NCI-H1930 (cell line): ENCODE measurements at places on chromosomes 11 and 22.

GRCh38 chr22:23836281-23836680, 2.5 kb downstream of the DERL3 start:
- no peak for DNase-seq

- DNase-seq: no peak
Measured at GRCh38 chr11:78190374-78190773, 1.7 kb downstream of the USP35 start.

GRCh38 chr22:48729499-48730171, 1098.0 kb downstream of the BRD1 start:
- no peak for DNase-seq

DNA sequence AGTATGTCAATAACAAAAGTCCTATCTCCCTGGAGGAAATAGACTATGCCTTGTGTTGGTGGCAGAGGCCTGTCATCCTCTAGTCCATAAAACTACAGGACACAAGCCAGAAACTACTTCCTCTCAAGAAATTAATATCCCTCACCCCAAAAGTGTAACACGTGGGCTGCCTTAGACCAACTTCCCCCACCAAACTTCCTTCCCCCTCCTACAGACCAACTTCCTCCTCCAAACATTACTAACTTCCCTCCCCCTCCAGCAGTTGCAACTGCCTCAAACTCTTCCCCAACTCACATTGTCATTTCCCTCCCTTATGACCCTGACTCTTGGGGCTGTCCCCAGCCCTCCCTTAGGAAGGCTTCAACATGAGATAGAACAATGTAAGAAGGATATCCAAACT, 6.3 kb downstream of the OR52K2 start:
- DNase-seq: no peak

DNA sequence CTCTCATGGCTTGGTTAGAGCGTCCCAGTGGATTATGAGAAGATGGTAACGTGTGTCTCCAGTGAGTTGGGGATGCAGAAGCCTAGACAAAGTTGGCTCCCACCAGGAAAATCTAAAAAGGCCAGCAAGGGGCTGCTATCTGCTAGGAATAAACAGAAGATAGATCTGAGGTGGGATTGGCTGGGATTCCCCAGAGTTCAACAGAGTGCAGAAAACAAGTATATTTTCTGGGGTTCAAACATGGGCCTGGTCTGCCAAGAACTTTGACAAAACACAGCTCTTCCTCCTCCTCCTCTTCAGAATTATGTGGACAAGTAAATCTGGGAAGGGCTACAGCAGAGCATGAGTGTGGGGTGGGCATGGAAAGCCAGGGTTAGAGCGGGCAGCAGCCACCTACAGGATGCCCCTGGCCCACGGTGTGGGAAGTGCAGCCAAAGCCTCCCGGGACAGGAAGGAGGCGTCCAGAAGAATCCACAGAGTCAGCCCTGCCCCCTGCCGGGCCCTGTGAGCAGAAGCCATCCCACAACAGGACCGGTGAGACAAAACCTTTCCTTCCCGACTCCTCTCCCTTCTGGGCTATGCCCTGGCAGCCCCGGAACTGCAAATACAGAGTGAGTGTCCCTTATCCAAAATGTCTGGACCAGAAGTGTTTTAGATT, 67.1 kb downstream of the CD82 start:
- peak; percentile 12 for DNase-seq

GRCh38 chr11:71486320-71486719, 33.3 kb downstream of the NADSYN1 start:
- no peak for DNase-seq

GRCh38 chr11:97794876-97795275, 1225.9 kb upstream of the CNTN5 start:
- no peak for DNase-seq

DNA sequence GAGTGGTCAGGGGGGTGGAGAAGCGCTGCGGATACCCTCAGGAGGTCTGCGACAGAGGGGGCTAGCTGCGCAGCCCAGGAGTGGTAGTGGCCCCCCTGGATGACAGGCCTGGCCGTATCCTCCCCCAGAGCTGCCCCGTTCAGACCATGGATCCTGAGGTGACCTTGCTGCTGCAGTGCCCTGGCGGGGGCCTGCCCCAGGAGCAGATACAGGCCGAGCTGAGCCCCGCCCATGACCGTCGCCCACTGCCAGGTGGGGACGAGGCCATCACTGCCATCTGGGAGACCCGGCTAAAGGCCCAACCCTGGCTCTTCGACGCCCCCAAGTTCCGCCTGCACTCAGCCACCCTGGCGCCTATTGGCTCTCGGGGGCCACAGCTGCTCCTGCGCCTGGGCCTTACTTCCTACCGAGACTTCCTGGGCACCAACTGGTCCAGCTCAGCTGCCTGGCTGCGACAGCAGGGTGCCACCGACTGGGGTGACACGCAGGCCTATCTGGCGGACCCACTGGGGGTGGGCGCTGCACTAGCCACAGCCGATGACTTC, 505 bp downstream of the NUDT22 start:
- DNase-seq: no peak

- DNase-seq: no peak
Measured at GRCh38 chr11:92702037-92702804, 267.2 kb upstream of the MTNR1B start.

- no peak for DNase-seq
Measured at GRCh38 chr22:47612311-47612910, 850.0 kb downstream of the TBC1D22A start.

- no peak for DNase-seq
Measured at GRCh38 chr11:117851106-117851505, 25.4 kb downstream of the FXYD6 start.

DNA sequence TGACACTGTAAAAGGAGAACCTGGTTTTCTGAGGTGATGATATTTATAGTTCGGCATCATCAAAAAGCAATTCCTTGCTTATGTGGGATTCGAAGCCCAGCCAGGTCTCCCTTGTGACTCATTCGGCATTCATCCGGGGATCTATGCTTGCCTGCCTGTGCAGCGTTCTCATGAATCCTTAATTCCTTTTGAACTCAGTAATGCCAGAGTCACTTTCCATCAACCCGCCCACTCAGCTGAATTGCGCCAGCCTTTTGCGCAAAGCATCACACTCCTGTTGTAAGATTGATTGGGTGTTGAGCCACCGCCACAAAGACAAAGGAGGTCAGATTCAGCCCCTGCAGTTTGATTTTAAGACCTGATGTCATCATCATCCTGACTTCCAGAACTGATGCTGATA, 128.6 kb downstream of the SLC17A6 start:
- DNase-seq: no peak

GRCh38 chr22:24883432-24883831, 63.1 kb downstream of the LHFPL7 start:
- DNase-seq: no peak

DNA sequence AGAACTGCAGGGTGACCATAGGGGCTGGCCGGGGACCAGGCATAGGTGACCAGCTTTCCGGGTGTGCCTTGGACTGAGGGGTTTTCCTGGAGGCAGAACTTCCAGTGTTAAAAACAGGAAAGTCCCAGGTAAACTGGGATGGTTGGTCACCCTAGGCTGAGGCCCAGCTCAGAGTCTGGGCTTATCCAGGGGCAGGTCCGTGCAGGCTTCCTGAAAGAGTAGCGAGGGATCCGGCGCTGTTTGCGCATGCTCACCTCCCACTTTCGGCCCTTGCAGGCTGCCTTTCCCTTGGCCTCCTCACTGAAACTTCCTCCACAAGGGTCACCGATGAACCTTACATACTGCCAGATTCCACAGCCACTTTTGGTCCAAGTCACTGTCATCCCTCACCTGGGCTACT, 119.8 kb upstream of the PLET1 start:
- no peak for DNase-seq

GRCh38 chr22:46934746-46935491, 172.5 kb downstream of the TBC1D22A start:
- no peak for DNase-seq

- no peak for DNase-seq
Measured at GRCh38 chr22:35128637-35129036, 62.7 kb downstream of the ISX start.

- DNase-seq: no peak
Measured at GRCh38 chr11:114322934-114323333, 26.7 kb downstream of the NNMT start.

- no peak for DNase-seq
Measured at GRCh38 chr11:44190883-44191230, 95.4 kb downstream of the EXT2 start.

GRCh38 chr22:50308986-50309600, 1.6 kb upstream of the PLXNB2 start:
- DNase-seq: no peak

GRCh38 chr11:100741866-100742625, 55.0 kb downstream of the ARHGAP42 start:
- DNase-seq: no peak

- no peak for DNase-seq
Measured at GRCh38 chr22:31926969-31927368, 17.4 kb upstream of the YWHAH start.

GRCh38 chr11:95443386-95443785, 212.4 kb upstream of the SESN3 start:
- DNase-seq: no peak

- peak; percentile 81 for DNase-seq
Measured at GRCh38 chr11:66347425-66348276, at the start of gene B4GAT1. Gene B4GAT1 (minus strand): TSS chr11:66347629. CDS start chr11:66347545, 84 bp downstream.

GRCh38 chr11:16774936-16775613, 36.6 kb downstream of the C11orf58 start:
- DNase-seq: no peak

DNA sequence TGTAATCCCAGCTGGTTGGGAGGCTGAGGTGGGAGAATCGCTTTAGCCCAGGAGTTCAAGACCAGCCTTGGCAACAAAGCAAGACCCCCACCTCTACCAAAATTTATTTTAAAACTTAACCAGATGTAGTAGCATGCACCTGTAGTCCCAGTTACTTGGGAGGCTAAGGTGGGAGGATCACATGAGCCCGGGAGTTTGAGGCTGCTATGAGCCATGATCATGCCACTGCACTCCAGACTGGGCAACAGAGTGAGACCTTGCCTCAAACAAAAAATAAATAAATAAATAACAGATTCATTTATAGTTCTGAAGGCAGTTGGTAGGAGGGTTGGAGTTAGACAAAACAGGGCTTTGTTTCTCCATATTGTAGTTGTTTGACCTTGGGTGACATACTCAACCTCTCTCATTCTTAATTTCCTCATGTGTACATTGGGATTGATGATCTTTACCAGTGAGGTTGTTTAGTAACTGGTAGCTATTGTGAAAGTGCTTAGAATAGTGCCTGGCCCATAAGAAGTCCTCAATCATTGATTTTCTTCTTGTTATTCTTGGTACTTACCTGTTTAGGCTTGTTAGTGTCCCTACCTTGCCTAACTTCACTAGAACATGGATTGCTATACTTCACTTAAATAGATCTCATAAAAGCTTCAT, 79.1 kb downstream of the EMSY start:
- DNase-seq: no peak

DNA sequence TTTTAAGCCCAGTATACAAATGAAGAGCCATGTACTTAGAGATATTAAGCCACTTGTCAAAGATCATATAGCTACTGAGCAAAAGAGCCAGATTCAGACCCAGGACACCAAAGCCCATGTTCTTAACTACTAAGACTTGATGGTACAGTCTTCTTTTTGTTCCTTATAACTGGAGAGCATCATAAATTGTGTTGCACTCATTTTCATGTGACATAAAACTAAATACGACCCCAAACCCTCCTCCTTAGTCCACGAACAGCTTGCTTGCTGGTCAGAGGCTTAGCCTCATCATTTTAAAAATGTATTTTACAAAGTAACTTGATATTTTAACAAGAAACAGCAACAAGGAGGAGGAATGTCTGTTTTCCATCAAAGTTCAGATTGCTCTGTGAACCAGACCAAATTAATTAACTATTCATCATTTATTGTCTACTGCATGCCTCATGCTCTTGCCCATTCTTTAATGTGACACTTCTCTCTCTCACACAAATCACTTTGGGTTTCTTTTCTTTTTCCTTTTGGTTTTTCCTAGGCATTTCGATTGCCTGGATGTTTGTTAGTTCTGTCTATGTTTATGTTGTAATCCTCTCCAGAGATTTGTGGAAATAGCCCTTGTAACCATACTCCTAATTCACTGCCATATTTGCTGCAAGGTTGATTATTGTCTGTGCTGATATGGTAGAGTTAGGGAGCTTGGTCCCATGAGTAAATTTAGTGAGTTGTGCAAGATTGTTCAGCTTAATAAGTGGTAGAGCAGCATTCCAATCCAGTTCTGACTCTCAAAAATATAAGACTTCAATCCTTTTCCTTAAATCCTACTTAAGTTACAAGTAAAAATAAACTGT, 8.4 kb upstream of the ARHGAP20 start:
- DNase-seq: no peak

DNA sequence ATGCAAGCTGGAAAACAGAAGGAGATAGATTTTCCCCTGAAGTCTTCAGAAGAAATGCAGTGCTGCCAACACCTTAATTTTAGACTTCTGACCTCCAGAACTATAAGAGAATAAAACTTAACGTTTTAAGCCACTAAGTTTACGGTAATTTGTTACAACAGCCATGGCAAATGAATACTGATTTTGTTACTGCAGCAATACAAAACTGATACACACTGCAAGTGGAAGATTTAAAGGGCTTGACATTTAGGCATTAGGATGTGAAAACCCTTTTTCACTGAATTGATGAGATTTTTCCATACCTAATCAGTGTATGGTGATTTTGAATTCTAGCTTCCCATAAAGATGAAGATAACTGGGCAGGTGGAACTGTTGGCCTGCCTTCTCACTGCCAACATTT, 22.1 kb upstream of the LMO2 start:
- DNase-seq: no peak

DNA sequence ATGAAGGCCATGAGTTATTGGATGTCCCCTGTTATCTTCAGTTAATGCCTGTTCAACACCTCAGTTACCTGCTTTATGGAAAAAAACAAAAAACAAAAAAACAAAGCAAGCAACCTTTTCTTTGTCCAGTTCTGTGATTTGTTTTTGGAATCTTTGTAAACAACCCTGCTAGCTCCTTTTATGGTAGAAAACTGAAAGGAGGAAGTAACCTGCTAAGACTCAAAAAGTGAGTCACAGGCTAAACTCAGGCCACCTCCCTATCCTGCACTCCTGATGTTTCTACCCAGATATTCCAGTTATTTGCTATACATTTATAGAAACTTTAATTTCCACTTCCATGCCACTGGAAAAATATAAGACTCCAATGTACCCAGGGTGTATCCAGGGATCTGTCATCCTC, 20.6 kb upstream of the TLCD5 start:
- DNase-seq: no peak

DNA sequence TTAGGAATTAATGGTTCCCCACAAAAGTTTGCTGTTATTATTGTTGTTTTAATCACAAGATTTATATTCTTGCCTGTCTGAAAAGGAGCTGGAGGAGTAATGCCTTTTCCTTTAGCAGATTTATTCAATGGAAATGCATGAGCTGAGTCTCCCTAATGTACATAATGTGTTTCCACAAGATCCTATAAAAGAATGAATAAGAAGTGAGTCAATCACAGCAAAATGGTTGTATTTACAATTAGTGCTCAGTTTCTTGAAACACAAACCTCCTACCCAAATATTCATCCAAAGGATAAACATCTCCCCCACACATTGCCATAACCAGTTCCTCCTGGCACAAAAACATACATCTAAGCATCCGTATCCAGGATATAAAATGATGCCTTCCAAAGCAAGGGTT, 33.3 kb downstream of the ME3 start:
- no peak for DNase-seq

GRCh38 chr22:32532820-32533128, 58.2 kb downstream of the FBXO7 start:
- no peak for DNase-seq
